CD4-positive, alpha-beta T cell treated with Interleukin-1 beta for 1 hour (primary cell): ENCODE measurements at places on chromosomes 3 and 15.

- no peak for DNase-seq
These were observed 1.2 kb downstream of the IFT122 start for GRCh38 chr3:129441215-129441614.

DNA sequence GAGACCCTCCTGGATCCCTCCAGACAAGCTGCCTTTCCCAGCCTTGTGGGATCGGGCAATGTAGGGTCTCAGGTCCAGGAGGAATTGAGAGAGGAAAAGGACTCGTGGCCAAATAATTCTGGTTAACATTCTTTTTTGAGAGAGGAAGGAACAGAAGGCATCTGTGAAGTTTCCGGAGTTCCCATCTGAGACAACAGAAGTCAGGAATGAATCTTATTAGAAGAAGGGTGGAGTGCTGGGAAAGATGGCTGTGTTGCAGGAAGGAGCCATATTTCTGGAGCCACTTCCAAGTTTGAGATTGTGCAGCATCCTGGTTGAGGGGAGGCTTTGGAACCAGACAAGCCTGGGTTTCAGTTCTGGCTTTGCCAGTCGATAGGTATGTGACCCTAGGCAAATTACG lies 9.4 kb downstream of the BOC start:
- DNase-seq, result no peak

DNA sequence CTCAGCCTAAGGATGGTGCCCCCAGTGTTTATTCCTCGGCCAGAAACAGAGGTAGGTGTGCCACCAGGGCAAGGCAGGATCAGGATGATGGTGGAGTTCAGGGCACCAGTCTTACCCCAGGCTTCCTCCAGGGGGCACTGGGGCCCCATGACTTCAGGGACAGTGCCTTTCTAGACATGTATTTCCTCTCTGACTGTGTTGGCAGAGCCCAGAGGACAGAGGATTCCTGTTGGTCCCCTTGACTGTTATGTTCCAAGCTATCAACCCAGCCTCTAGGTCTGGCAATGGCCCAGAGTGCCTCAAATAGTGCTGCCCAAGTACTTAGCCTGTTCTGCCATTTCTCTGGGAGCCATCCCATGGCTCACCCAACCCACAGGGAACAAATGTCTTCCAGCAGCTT lies 2.8 kb downstream of the HEMK1 start:
- peak; percentile 83 for DNase-seq

DNA sequence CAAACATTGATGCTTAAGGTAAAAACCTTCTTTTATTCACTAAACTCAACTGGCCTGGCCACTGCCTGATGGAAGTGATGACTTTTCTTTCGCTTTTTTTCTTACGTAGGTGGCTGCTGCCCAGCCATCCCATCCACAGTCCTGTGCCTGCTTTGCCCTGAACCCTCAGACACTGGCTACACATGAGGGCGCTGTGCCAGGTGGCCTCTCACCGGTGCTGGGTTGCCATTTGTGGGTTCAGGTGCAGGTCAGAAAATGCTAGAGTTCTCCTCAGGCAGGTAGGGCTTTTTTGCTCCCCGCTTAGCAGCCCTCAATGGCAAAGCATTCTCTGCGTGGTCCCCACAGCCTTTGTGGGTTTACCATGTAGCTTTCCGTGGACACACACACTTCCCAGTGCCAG lies 88.3 kb upstream of the PRR23E start:
- DNase-seq, result no peak

DNA sequence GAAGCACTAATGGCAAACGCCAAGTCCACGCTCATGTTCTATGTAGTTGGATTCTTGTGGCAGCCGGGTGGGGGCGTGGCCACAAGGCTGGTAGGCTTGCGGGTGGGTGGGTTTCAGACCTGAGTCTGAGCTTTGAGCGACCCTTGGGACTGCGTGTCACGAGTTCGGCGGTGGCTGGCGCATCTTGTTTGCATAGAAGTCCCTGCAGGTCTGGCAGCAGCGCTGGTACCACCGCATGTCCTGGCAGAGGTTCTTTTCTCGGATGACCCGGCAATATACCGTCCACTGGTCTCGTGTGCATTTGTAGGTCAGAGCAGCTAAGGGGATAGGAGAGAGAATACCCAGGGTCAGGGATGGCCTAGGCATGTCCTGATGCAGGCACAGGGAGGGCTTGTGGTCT lies 241.0 kb upstream of the LYSMD4 start:
- no peak for DNase-seq

GRCh38 chr3:38002940-38003339 lies 12.4 kb downstream of the VILL start:
- no peak for DNase-seq

DNA sequence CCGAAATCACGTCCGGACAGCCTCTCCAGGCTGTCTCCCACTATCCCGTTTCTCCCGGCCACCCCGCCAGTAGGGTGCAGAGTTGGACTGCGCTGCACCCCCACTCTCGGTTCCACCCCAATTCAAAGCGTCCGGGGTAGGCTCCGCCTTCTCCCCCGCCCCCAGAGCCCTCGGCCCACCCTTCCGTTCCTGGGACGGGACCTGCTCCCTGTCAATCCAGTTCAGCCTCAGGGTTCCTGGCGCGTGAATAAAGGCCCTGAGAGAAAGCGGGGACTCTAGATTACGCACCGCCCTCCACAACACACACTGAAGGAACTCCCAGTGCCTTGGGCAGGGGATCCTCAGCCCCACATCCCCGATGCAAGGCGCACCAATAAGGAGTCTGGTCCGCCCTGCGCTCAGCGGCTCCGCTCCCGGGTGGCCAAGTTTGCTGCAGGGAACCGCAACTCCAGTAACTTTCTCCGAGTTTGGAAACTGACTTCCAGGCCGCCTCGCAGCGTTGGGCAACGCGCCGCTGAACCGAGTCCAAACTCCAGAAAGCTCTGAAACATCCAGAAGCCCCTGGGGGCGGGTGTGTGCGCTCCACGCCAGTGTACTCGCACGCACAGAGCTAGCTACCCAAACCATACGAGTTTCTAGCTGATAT lies 1.9 kb downstream of the ADAMTS9 start:
- DNase-seq, result no peak

DNA sequence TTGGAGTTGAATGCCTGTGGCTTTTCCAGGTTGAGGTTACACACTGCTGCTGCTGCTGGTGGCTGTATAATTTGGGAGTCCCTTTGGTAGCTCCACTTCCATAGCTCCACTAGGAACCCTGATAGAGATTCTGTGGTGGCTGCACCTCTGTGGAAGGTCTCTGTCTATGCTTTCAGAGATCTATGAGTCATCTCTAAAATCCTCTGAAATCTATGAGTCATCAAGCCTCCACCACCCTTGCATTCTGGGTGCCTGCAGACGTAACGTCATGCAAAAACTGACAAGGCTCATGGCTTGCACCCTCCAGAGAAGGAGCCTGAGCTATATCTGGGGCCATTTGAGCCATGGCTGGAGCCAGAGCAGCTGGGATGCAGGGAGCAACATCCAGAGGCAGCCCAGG lies 1037.0 kb upstream of the CFAP20DC start:
- DNase-seq, result no peak

DNA sequence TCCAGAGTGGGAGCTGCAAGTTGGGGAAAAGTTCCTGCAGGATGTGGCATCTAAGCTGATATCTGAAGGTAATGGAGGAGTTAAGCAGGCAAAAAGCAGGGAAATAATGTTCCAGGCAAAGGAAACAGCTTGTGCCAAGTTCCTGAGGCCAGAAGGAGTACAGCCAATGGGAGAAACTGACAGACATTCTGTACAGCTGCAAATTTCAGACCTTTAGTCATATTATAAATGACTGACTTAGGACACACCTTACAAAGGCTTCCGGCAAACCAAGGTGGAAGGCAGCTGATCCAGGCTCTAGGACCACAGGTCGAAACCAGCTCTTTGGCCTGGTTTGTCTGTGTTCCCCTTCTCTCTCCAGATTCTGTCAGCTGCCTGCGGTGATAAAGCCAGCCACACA lies 9.3 kb downstream of the WWTR1 start:
- no peak for DNase-seq

GRCh38 chr3:115436767-115437301 lies 186.5 kb upstream of the GAP43 start:
- no peak for DNase-seq

- no peak for DNase-seq
These were observed 120.7 kb upstream of the WNT7A start for GRCh38 chr3:14000556-14000955.

GRCh38 chr3:112654492-112654891 lies 13.5 kb upstream of the CCDC80 start:
- no peak for DNase-seq

- no peak for DNase-seq
These were observed 69.7 kb upstream of the SETMAR start for GRCh38 chr3:4233488-4233887.

DNA sequence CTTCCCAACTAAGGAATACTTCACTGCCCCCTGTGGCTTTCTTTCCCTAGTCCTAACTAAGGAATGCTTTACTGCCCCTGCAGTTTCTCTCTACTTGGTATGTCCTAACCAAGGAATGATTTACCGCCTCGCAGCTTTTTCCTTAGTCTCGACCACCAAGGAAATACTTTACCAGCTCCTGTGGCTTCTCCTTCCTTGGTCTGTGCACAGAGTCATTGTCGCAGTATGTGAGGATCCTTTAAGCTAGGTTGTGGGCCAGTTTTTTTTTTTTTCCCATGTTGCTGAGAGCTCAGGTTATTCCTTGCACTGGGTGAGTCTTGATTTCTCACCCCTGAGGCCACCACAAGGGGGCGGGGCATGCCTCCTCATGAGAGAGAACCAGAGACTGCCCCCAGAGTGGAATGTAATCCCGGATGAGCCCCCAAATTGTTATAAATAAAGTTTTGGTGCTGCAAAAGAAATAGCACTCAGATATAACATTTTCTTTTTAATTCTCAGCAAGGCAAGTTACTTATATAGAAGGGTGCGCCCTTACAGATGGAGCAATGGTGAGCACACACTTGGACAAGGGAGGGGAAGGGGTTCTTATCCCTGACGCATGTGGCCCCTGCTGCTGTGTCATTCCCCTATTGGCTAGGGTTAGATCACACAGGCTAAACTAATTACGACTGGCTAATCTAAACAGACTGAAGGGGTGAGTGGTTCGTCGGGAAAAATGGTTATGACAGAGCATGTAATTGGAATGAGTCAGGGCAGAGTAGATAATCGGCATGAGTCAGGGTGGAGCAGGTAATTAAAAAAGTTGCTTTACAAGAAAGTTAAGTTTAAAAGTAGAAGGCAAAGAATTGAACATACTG lies 27.0 kb downstream of the NDUFB4 start:
- no peak for DNase-seq

DNA sequence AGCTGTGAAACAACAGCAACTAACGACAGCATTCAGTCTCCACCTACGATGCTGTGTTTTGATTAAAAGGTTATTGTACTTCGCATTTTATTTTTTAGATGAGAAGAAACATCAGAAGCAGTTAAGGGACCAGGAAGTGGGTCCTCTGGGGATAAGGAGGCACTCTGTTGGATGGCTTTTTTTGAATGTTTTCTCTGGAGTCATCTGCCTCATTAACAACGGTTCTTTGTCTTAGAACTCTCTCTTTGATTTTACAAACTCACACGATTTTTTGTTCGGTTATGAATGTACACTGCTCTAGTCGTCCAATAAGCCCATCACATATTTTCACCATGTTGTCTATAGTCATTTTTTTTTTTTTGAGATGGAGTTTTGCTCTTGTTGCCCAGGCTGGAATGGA lies 36.0 kb upstream of the ARPIN start:
- no peak for DNase-seq

DNA sequence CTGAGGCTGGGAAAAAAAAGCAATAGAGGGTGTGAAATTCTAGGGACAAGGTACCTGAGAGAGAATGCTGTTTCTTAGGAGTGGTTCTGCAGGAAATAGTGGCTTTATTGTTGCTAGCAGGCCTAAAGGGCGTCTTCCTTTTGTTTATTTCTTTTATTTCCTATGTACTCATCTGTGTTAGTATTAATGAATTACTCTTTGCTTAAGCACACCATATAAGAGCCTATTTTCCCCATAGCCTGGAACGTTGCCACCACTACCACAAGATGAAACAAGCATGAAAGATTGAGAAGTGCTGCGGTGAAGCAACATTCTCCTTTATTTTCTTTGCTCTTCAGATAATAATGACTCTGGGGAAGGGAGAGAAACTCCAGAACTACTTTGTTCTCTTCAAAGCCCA lies 21.3 kb upstream of the GOLIM4 start:
- DNase-seq, result no peak

DNA sequence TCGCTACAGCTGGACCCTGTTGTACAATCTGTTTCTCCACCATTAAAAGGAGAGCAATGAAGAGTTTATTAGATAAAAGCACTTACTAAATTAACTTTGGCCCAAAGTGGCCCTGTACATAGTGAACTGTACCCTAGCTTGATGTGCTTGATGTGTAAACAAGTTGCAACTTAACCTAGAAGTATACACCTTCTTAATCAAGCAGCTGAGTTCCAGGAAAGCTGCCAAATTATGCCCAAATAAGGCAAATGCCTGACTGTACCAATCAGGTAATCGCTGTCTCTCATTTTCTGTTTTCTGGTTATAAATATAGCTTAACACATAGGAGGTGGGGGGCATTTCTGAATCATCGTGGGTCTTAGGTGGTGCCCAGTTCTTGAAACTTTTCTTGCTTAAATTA lies 704.8 kb upstream of the CBLB start:
- no peak for DNase-seq
